ENCODE measurements at places on chromosomes 3 and 15.

- no peak for DNase-seq
Measured at GRCh38 chr3:33578325-33579177, 138.3 kb upstream of the UBP1 start.

DNA sequence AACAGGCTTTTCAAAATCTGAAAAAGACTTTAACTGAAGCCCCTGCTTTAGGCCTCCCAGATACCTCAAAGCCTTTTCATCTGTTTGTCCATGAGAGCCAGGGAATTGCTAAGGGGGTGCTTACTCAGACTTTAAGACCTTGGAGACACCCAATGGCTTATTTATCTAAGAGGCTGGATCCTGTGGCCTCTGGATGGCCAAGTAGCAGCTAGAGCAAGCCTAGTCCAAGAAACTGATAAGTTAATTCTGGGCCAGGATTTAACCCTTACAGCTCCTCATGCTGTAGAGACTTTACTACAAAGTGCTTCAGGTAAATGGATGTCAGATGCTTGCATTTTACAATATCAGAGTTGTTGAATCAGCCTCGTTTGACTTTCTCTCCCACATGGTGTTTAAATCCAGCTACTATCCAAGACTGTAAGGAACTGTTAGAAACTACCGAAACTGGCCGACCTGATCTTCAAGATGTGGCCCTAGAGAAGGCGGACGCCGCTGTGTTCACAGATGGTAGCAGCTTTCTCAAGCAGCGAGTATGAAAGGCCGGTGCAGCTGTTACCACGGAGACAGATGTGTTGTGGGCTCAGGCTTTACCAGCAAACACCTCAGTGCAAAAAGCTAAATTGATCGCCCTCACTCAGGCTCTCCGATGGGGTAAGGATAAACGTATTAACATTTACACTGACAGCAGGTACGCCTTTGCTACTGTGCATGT is 3.3 kb downstream of the DET1 start:
- DNase-seq: no peak

DNA sequence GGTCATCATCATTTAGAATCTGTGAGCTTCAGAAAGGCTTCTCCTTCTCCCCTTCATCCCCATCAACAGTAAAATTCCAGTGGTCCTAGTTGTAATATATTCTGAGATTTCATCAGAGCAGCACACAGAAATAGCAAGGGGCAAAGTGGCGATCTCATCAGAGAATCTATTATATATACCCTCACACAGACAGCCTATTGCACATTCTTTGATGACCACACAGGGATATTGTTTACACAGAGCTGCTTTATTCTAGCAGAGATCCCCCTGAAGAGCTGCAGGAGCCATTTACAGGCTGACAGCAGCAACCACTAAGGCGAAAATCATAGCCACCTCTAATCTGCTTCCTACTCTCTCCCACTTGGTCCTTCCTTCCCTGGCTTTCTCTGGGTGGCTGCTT is 42.0 kb upstream of the CRBN start:
- DNase-seq: no peak

- DNase-seq: no peak
Measured at GRCh38 chr15:41659190-41659589, 1.0 kb upstream of the MGA start.

DNA sequence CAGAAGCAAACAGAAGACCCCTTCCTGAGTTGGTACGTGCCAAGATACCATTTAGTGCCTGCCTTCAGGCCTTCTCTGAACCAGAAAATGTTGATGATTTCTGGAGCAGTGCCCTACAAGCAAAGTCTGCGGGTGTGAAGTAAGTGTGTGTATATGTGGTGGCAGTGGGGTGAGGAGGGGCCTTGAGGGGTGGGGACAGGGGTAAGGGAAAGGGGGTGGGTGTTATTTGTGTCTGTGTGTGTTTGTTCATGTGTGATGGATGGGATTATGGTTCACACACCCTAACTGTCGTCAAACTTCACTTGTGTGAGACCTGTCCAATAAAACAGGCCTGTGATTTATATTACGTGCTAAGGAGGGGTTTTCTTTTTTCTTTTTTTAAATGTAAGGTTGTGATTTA is 92.2 kb downstream of the USP13 start:
- no peak for DNase-seq

DNA sequence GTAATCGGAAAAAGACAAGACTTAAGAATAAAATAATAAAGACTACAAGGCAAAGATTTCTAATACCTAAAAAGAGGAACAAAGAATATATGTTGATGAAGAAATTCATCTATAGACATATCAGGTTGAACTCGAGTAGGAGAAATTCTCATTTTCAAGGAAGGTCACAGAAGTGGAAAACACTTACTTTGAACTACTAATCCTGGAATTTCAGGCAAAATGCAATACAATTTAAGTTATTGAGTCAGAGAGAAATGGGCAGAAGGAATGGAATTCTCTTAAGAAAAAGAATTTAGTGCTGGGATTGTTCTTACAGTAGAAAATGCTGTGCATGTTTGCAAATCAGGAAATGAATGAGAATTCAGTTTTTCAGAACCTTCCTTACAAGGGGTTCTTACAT is 135.9 kb upstream of the TGFBR2 start:
- no peak for DNase-seq

GRCh38 chr15:31464216-31465082 is 137.8 kb downstream of the KLF13 start:
- DNase-seq: no peak

DNA sequence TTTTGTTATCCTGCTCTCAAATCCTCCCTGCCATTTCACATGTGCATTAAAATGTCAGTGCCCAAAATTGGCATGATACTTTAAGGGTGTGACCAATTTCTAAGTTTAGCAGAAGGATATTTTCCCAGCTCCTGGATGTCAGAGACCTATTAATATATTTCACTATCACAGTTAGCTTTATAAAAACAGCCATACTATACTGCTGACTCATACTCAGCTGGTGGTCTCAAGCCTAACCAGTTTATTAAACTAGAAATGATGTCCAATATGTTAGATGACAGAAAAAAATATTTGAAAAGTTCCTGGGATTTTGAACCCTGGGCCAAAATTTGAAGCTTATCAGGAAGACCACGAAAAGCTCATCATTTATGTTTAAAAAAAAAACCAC is 60.9 kb upstream of the ZNF280D start:
- no peak for DNase-seq

GRCh38 chr3:40053663-40054062 is 244.3 kb downstream of the MYRIP start:
- no peak for DNase-seq

- DNase-seq: no peak
Measured at GRCh38 chr3:45741742-45742460, 52.7 kb downstream of the SACM1L start.

DNA sequence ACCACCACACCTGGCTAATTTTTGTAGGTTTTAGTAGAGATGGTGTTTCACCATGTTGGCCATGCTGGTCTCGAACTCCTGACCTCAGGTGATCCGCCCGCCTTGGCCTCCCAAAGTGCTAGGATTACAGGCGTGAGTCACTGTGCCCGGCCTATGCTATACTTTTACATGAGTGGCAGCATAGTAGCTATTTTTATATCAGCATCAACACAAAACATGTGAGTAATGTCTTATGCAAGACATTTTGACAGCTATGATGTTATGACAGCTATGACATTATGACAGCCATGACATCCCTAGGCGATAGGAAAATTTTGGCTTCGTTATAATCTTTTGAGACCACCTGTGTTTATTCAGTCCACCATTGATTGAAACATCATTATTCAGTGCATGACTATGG is 4.1 kb upstream of the NAALADL2 start:
- DNase-seq: no peak

GRCh38 chr15:69056365-69056764 is 41.9 kb downstream of the NOX5 start:
- DNase-seq: no peak

GRCh38 chr15:88491158-88491557 is 23.6 kb downstream of the MRPS11 start:
- DNase-seq: no peak

GRCh38 chr15:89679212-89679611 is at the start of gene PLIN1:
PLIN1 (minus strand) TSS chr15:89679367; CDS start chr15:89677489, 1,878 bp downstream.
- no peak for DNase-seq

- DNase-seq: no peak
Measured at GRCh38 chr15:67161881-67162280, 92.6 kb downstream of the AAGAB start.

DNA sequence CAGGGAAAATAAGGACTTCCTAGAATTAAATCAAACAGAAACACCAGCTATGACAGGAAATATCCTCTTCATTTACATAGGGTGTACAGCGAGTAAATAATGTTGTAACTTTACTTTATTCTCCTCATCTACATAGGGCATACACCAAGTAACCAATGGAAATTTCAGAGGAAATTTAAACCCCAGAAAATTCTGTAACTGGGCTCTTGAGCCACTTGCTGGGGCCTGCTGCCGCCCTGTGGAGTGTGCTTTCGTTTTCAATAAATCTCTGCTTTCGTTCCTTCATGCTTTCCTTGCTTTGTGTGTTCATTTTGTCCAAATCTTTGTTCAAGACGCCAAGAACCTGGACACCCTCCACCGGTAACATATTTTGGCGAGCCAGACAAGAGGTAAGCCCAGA is 990.4 kb upstream of the CADM2 start:
- DNase-seq: no peak

DNA sequence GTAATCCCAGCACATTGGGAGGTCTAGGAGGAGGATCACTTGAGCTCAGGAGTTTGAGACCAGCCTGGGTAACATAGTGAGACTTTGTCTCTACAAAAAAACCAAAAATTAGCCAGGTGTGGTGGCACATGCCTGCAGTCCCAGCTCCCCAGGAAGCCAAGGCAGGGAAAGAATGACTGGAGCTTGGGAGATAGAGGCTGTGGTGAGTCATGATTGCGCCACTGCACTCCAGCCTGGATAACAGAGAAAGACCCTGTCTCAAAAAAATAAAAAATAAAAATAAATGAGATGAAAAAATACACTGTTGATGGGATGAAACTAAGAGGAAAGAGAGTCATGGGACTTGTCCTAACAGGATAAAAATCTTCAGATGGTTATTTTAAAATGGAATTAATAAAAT is 137.6 kb downstream of the IMPG2 start:
- no peak for DNase-seq

DNA sequence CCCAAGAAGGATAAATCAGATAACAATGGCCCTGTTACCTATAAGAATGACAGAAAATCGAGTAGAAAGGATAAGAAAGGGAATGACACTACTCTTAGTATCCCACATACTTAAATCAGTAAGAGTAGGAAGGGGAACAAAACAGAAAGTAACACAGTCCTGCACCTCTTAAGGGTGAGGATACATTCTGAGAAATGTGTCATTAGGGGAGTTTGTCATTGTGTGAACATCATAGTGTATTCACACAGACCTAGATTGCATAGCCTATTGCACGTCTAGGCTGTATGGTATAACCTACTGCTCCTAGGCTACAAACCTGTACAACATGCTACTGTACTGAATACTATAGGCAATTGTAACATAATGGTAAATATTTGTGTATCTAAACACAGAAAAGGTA is 142.6 kb downstream of the PLCH1 start:
- DNase-seq: no peak

GRCh38 chr3:13451301-13451673 is 28.8 kb upstream of the HDAC11 start:
- DNase-seq: no peak

GRCh38 chr3:46501702-46502101 is 3.9 kb downstream of the RTP3 start:
- DNase-seq: no peak

DNA sequence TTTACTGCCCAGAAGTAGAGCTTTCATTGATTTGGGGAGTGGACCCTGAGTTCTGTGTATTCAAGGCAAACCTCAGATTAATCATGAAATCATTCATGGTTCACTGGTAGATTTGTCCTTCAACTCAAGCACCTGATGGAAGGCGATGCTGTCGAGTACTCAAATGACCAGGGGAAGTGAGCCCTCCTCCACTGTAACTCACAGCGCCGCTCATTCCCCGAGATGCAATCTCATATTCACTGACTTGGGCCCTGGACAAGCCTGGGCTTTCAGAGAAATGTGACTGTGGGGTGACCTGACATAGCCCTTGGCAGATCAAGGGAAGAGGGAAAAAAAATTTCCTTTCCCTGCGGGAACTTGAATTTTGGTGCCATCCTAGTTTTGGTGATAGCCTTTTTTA is 156.7 kb upstream of the BHLHE40 start:
- DNase-seq: no peak

GRCh38 chr3:51190827-51191226 is 194.3 kb upstream of the MANF start:
- no peak for DNase-seq

- no peak for DNase-seq
Measured at GRCh38 chr15:30921781-30922479, 18.2 kb downstream of the FAN1 start.

DNA sequence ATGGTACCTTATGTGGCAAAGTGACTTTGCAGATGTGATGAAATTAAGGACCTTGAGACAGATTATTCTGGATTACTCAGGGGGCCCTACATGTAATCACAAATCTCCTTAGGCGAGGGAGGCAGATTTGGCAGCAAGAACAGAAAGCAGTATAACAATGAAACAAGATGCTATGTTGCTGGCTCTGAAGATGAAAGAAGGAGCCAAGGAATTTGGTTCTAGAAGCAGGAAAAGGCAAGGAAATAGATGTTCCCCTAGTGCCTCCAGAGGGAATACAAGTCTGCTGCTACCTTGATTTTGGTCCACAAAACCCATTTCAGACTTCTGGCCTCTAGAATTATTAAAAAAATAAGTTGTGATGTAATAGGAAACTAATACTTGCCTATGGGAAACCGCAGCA is 64.5 kb downstream of the PIK3R4 start:
- DNase-seq: no peak

DNA sequence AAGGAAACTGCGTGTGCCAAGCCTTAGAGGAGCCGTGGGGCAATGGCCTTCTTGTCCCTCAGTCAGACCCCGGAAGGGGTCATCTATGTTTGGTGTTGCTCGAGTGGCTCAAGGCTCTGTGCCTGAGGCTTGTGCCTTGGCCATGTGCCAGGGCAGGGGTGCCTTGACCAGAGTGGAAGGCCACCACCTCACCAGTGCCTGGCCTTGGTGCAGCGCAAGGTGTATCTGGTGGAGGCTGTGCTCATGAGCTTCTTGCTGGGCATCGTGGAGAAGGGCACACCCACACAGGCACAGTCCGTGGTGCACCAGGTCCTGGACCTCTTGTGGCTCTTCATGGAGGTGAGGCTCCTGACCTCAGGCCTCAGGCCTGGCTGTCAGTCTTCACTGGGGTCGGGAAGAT is 10.7 kb downstream of the RNF123 start:
- no peak for DNase-seq

GRCh38 chr15:77608774-77609173 is 23.9 kb downstream of the LINGO1 start:
- no peak for DNase-seq

- no peak for DNase-seq
Measured at GRCh38 chr3:133835418-133835743, 29.8 kb downstream of the SRPRB start.

Measured in stromal cell of bone marrow (primary cell).